Right cardiac atrium (tissue), 5 donors: ENCODE measurements at places on chromosomes 12 and 14. TPM values are rescaled to one million over a fixed set of nuclear protein-coding genes. Genes with fewer than 3 reads are reported as not detected.

- no peak for DNase-seq
Measured at GRCh38 chr14:25759256-25759655, 709.3 kb upstream of the STXBP6 start.

DNA sequence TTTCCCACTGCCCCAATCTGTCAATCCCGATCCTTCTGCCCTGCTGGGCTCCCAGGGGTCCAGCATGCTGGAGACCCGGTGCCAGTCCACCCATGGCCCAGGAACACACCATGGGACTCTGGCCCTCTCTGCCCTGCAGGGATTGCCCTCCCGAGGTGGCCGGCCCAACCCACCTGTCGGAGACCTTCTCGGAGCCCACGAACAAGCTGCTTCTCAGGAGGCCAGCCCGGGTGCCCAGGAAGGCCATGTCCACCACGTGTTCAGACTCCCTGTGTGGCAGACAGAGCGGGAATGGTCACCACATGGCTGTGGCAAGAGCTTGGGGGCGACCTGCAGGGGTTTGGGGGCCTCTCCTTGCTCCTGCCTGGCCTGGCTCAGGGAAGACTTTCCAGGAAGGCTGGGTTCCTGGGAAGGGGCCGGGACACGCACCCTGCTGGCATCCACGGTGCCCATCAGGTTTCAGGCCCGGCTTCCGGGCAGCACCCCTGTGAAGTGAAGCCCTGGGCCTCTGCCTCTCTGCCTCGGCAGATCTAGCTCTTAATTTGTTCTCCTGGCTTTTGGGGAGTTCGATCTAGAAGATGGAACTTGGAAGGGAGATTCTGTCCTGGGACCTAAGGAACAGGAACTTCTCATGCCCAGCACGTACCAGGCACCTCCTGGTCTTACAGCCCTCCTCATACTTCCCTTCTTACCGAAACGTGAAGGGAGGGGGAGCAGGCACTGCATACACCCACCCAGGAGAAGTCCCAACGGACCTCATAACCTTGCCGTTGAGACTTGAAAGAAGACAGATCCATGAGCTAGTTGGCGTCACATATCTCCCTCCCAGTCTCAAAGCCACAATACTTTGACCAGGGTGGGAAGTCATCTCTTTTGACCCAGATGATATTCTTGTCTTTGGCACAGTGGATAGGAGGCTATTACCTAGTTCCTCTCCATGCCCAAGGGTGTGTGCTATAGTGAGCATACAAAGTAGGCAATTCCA lies 26.3 kb downstream of the LRTM2 start:
- DNase-seq, result no peak

DNA sequence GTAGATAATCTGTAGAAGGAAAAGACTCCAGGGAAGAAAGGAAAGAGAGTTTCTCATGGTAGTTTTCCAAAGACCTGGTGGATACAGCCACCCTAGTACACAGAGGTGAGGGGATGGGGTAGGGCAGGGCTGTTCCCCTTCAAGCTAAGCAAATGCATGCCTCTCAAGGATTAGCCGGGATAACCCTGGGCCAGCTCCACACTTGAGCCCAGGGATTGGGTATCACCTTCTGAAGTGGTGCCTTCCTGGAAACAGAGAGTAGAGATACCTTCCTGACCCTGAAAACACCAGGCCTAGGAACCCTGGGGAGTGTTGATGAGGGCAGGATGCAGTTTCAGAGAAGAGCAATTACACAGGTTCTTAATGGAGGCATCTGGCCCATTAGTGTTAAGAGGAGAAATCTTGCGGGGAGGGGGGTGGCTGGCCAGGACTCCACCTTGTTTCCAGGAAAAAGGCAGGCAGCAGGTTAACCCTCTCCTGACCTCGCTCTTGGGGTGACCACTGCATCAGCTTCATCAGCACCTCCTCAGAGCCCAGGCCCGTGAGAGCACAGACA lies 106.9 kb upstream of the TMEM233 start:
- DNase-seq, result no peak

GRCh38 chr14:32020882-32021281 lies 56.2 kb upstream of the ARHGAP5 start:
- DNase-seq, result no peak

GRCh38 chr12:114291389-114292060 lies 114.4 kb downstream of the TBX5 start:
- no peak for DNase-seq

GRCh38 chr12:49288922-49289555 lies 5.9 kb upstream of the PRPH start:
- DNase-seq, result no peak

DNA sequence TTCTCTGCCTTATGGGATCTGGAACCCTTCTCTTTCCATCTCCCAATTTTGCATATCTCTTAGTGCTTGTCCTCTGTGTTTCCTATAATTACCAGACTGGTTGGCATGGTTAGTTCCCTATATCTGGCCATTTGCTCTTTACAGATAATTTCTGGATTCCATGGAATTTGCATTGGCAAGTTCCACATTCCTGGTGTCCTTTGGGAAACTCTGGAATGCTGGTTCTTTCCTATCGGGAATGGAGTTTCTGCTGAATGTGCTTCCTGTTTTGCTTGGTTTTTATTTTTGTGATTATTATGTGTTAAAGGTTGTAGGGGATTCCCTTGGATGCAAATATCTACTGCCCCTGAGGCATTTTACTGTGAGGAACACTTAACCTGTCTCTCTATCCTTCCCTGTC lies 193.0 kb upstream of the BTG1 start:
- DNase-seq, result no peak

GRCh38 chr12:123457980-123458779 lies at the start of gene SNRNP35:
Gene SNRNP35, plus strand, starts transcription at chr12:123458139. Its CDS starts 7,402 bp downstream, at chr12:123465541.
- peak; percentile 94 for DNase-seq

GRCh38 chr14:24312736-24313507 lies 1.6 kb downstream of the LTB4R start:
- DNase-seq, result peak; percentile 65

- DNase-seq, result no peak
Measured at GRCh38 chr14:72451054-72451972, 442.6 kb downstream of the DPF3 start.

DNA sequence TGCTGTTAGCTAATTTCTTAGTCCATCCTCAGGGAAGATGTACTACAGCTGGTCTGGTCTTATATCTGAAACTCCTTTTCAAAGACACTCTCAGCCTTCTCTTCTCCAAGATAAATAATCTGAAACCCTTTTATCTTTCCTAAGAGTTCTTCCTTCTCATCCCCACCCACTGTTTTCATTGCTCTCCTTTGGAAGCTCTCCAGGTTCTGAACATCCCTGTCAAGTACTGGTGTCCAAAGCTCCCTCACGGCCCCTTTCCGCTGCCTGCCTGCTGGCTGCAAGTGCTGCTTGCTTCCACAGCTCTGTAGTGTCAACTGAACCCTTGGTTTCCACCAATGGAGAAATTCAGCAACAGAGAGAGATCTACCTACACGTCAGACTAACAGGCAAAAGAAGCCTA lies 6.6 kb upstream of the SLC6A13 start:
- peak; percentile 59 for DNase-seq

- no peak for DNase-seq
Measured at GRCh38 chr12:67534046-67534445, 114.5 kb upstream of the DYRK2 start.

DNA sequence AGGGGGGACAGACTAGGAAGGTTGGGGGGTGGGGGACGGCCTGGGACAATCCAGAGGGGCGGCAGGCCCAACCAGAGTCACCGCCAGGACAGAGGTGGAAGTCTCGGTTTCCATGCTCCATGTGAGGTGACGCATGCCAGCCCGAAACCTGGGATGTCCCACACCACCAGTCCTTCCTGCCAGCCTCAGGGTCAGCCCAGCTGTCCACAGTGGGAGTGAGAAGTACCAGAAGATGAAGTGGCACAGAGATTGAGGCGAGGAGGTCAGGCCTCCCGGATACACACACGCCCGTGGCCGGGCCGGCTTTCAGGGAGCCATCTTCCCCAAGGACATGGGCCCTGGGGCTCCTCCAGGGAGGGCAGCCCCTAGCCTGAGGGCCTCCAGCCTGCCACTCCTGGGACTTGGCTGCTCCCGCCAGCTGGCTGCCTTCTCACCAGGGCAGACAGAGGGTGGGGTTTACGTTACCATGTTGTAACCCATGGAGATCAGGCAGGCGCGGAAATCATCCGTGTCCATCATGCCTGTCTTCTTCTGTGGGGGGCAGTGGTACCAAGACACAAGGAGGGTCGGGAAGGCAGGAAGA lies 85.2 kb upstream of the ZFP36L1 start:
- no peak for DNase-seq

GRCh38 chr12:57522887-57523705 lies 472 bp downstream of the MBD6 start:
- peak; percentile 88 for DNase-seq

DNA sequence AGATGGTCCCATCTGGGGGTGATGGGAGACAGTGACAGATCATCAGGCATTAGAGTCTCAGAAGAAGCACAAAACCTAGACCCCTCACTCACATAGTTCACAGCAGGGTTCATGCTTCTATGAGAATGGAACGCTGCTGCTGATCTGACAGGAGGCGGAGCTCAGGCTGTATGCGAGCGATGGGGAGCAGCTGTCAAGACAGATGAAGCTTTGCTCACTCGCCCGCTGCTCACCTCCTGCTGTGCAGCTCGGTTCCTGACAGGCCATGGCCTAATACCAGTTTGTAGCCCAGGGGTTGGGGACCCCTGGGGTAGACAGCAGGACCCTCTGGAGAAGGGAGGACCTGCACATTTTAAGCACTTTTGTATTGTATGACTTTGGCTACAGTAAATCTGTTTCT lies 111.2 kb downstream of the LGMN start:
- peak; percentile 31 for DNase-seq

DNA sequence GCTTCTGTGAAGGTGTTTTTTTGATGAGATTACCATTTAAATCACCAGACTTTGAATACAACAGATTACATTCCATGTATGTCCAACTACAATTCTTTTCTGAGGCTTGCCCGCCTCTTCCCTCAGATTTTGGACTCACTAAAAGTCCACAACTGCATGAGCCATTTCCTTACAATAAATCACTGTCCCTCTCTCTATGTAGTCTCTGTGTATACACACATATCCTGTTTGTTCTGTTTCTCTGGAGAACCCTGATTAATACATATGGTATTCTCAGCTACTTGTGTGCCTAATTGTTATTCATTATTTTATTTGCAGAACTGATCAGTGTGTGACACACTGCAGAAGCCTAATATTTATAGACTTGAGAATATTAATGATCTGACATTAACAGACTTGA lies 2.4 kb upstream of the MIPOL1 start:
- DNase-seq, result no peak

GRCh38 chr12:57250956-57251355 lies at the start of gene STAC3:
Gene STAC3, minus strand, starts transcription at chr12:57251187. Its CDS starts 1,551 bp downstream, at chr12:57249636.
- DNase-seq, result no peak

DNA sequence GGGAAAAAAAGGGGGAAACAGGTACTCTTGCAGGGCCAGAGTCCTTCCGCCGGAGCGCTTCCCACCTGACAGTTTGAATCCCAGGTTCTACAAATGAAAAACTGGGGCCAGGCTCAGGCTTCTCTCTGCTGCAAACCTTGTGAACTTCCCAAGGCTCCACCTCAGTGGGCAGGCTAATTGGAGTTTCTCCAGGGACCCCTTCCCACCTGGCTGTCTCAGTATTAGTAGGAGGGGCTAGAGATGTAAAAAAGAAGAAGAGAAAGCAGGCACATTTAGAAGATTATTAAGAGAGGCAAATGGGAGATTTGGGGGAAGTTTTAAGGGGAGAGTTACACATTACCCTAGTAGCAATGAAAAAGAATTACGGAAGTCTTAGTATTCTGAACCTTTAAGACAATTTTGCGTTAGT lies 20.0 kb upstream of the CLEC2D start:
- DNase-seq, result no peak

GRCh38 chr12:107522692-107523477 lies 162.7 kb upstream of the PWP1 start:
- DNase-seq, result no peak

DNA sequence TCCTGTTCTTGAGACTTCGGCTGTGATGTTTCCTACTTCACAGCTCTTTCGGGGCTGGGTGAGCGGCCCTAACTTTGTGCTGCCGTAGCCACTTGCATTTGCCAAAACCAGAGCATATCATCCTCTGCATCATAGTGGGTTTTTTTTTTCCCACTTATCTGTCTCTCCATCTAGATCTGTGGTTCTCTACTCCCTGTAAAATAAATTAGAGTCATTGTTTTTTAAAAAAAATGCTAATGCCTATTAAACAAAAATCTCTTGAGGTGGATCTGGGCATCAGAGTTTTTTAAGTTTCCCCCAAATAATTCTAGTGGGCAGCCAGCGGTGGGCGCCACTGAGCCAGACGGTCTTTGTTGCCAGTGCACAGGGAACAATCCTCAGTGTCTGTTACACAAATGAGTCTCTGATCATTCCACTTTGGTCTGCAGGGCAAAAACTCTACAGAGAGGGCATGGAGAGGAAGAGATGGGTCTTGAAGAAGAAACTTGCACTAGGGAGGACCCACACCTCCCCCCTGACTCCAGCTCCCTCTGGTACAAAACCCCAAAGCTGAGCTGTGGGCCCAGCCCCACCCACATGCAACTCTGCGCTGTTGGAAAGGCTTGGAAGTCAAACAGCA lies 62.4 kb upstream of the BCL2L14 start:
- no peak for DNase-seq

GRCh38 chr12:122203301-122204166 lies at the start of gene B3GNT4:
Gene B3GNT4, plus strand, starts transcription at chr12:122203709. Its CDS starts 910 bp downstream, at chr12:122204619.
- peak; percentile 87 for DNase-seq

DNA sequence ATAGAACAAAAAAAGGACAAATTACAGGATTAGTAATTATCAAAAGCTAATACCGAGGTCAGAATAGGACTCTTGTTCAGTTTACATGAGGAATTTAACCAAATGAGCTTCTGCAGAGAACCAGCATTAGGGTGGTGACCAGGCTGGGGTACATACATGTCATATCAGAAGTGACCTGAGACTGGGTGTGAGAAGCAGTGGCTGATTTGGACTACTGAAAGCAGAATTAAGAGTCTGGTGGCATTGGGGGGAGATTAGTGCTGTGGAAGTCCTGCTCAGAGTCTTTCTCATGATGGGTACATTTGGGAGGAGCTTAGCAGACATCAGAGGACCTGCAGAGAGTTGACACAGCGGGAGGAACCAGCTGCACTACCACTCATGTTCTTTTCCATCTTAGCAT lies 21.7 kb downstream of the TRAF3 start:
- no peak for DNase-seq

- DNase-seq, result no peak
Measured at GRCh38 chr12:25269701-25270100, 19.0 kb upstream of the KRAS start.

DNA sequence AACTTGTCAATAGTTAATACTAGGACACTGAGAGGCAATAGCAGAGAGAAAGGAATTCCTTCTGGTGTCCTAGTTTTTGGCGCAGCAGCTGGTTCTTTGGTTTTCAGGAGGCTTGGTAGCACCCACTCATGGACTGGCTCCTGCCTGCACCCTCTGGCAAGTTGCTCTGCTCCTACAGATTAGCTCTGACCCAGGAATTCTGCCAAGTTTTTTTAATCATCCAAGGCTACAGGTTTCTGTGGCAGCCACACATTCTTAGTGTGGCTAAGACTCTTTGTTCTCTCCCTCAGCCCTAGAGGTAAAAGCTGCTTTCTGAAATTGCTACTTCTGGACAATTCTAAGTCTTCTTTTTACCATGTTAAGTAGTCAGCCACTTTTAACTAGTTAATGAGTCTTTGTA lies 72.0 kb upstream of the FKBP4 start:
- DNase-seq, result no peak

Gene IRF2BPL
- polyA plus RNA-seq, result 22.0 TPM

Gene SOX5
- polyA plus RNA-seq, result 1.9 TPM

Gene NOS1
- 0.07 TPM for polyA plus RNA-seq

Gene IL22
- polyA plus RNA-seq, result not detected

Gene ACOT4
- polyA plus RNA-seq, result 0.63 TPM

Gene PTPRB
- polyA plus RNA-seq, result 14.3 TPM

Gene FOXG1
- polyA plus RNA-seq, result 0.20 TPM

Gene OTOGL
- polyA plus RNA-seq, result 8.1 TPM

Gene BMP4
- polyA plus RNA-seq, result 8.0 TPM
